ENCODE measurements at places on chromosomes 11 and 22.

DNA sequence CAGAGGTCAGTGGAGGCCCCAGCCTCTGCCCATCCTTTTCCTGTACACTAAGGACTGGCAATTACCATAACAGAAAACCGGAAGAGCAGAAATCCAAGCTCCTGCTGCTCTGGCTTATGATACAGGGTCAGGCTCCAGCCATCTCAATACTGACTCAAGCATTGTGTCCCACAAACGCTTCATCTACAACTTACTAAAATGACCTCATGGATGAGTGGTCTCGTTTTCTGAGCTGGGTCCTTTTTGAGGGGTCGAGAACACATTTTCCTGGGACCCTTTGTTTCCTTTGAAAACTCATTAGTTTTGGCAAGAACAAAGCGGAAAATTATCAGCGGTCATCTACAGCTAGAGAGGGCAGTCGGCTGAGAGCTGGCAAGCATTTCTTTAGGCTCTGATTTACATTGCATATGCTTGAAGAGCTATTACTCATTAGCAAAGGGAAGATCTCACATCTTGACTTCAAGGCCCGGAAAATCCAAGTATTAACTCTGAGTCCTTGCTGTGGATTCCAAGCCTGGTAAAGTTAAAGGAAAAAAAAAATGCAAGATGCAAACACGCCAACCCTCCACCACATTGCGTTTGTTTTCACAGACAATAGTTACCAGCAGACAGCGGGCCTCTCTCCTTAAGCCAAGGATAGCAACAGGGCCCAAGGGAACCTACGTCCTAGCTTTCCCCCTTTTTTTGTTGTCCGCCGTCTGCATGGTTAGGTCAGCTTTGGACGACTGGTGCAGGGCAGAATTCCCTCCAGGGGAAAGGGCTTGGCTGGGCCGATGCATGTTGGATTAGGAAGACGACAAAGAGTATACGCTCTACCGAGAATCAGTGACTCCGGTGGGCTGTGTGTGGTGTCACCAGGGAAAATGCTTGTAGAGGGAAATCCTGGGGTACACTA is 1.8 kb downstream of the TESMIN start:
- peaks cover 12% of the 10 kb centered on the region for H3K27me3 ChIP-seq
- peak overlapping the region; percentile 2 for H3K27ac ChIP-seq
- peaks cover 27% of the 10 kb centered on the region for H3K4me1 ChIP-seq
- DNase-seq = peak; percentile 16
- no peaks in the 10 kb centered on the region for H3K36me3 ChIP-seq

- no peak overlapping the region for H3K4me3 ChIP-seq
- H3K36me3 ChIP-seq = no peaks in the 10 kb centered on the region
- no peak overlapping the region for H3K27ac ChIP-seq
- no peak for DNase-seq
- H3K4me1 ChIP-seq = no peaks in the 10 kb centered on the region
Observed at GRCh38 chr22:39819429-39819828, 74.1 kb downstream of the ENTHD1 start.

DNA sequence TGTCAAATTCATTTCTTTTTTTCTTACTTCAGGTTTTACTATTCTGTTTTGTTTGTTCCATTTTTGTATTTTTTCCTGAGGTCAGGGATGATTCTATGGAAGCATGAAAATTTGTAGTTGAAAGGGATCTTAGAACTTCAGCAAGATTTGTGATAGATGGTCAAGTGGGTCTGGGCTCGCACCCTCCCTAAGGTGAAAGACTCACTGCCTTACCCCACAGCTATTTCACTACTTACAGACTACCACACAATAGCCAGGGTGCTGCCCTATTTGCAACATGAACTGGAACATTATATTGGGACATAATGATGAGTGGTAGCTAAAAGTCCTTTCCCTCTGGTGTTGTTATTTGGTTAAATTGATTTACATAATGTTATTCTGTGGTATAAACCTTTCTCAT is 62.6 kb downstream of the MAML2 start:
- H3K4me1 ChIP-seq = peaks cover 36% of the 10 kb centered on the region
- DNase-seq = no peak
- H3K27ac ChIP-seq = no peak overlapping the region
- no peaks in the 10 kb centered on the region for H3K27me3 ChIP-seq
- peaks cover 6% of the 10 kb centered on the region for H3K36me3 ChIP-seq
- H3K4me3 ChIP-seq = no peak overlapping the region

DNA sequence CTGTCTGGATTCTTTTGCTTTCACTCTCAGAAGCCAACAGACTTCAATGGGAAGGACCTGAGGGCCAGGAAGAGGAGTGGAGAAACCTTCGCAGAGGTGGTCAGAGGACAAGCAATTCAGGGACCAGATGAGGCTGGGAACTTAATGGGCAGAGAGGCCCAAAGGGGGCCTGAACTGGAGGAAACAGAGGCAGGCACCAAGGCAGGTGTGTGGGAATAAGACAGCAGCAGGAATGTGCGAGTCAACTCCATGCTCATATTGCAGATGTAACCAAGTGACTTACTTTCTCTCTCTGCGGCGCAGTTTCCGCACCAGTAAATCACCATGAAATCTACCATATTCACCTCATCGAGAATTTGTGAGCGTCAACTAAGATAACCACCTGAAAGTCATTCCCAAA is 669.1 kb downstream of the NTM start:
- H3K4me3 ChIP-seq = no peak overlapping the region
- H3K36me3 ChIP-seq = no peaks in the 10 kb centered on the region
- peaks cover 24% of the 10 kb centered on the region for H3K4me1 ChIP-seq
- peak overlapping the region; percentile 10 for H3K27ac ChIP-seq

DNA sequence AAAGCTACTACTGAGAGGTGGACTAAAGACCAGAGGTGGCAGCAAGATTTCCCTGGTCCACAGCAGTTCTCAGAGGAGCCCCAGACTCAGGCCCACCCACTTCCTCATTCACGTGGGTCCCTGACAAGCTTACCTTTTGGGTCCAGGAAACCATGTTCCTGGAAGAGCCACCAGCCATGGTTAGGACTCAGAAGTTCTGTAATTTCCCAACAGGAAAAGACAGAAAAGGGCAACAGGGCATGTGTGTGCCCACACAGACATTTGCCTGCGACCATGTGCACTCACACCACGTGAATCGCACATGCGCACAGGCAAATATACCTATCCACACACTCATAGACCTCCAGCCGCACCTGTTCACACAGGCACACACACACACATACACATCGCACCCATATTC is 42.9 kb downstream of the LRRC32 start:
- H3K27me3 ChIP-seq = no peaks in the 10 kb centered on the region
- H3K4me3 ChIP-seq = no peak overlapping the region
- DNase-seq = no peak
- no peak overlapping the region for H3K27ac ChIP-seq
- H3K4me1 ChIP-seq = peaks cover 10% of the 10 kb centered on the region

GRCh38 chr11:122123263-122123929 is 7.4 kb upstream of the BLID start:
- H3K4me1 ChIP-seq = peaks cover 18% of the 10 kb centered on the region
- H3K4me3 ChIP-seq = no peak overlapping the region
- H3K27ac ChIP-seq = no peak overlapping the region
- H3K27me3 ChIP-seq = no peaks in the 10 kb centered on the region
- H3K36me3 ChIP-seq = no peaks in the 10 kb centered on the region

DNA sequence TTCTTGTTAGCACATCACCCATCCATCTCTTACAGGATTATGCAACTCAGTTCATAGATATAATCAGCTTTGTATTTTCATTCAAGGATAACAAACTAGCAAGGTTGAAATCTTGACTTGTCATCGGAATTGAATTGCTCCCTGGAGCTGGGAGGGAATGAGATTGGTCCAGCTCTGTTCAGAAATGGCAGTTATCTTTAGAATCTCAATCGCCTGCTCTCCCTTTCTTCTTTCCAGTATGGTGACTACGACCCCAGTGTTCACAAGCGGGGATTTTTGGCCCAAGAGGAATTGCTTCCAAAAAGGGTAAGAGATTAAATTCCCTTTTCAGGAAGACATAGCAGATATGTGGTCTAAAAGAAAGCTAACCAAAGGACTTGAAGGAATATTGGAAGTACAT is 51.0 kb downstream of the NF2 start:
- no peak for DNase-seq
- H3K27me3 ChIP-seq = no peaks in the 10 kb centered on the region
- no peak overlapping the region for H3K27ac ChIP-seq

GRCh38 chr22:36673821-36674220 is 29.7 kb downstream of the CACNG2 start:
- H3K36me3 ChIP-seq = no peaks in the 10 kb centered on the region
- DNase-seq = no peak
- peaks cover 10% of the 10 kb centered on the region for H3K4me1 ChIP-seq
- no peak overlapping the region for H3K4me3 ChIP-seq

DNA sequence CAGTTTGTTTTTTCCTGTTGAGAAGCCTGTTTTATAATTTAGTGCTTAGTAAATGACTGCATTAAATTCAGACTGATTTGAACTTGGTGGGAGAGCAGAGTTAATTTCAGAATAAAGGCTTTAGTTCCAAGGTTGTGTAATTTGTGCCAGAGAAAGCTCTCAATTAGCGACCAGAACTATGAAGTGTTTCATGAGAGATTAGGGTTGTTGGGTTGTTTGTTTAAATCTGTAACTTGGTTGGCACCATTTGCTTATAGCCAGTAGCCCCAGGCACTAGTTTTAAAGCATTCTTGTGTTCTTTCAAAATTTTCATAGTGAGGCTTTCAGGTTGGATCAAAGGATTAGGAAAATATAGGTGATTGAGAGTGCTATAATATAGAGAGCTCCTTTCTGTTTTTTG is 25.5 kb downstream of the UVRAG start:
- DNase-seq = no peak
- H3K27me3 ChIP-seq = no peaks in the 10 kb centered on the region
- H3K27ac ChIP-seq = no peak overlapping the region

- DNase-seq = no peak
- peaks cover 20% of the 10 kb centered on the region for H3K4me1 ChIP-seq
- H3K27me3 ChIP-seq = peaks cover 2% of the 10 kb centered on the region
- H3K4me3 ChIP-seq = peak overlapping the region; percentile 34
- no peaks in the 10 kb centered on the region for H3K36me3 ChIP-seq
- no peak overlapping the region for H3K27ac ChIP-seq
Observed at GRCh38 chr22:38205261-38206128, 3.7 kb downstream of the MAFF start.

DNA sequence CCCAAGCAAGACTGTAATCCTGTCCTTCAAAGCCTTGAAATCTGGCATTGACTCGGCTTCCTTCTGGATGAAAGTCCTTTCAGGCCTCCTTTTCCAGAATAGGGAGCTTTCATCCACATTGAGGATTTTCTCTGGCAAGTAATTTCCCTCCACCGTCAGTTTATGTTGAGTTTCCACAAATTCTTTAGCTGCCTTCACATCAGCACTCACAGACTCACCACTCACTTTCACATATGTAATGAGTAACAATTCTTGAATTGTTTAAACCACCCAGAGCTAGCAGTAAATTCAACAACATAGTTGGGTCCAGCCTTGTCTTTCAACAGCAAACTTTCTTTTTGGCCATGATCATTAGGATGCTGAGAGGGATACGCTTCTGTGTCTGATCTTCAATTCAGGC is 84.3 kb upstream of the PRDM11 start:
- no peak overlapping the region for H3K4me3 ChIP-seq
- H3K4me1 ChIP-seq = peaks cover 14% of the 10 kb centered on the region
- H3K36me3 ChIP-seq = no peaks in the 10 kb centered on the region
- no peak overlapping the region for H3K27ac ChIP-seq

DNA sequence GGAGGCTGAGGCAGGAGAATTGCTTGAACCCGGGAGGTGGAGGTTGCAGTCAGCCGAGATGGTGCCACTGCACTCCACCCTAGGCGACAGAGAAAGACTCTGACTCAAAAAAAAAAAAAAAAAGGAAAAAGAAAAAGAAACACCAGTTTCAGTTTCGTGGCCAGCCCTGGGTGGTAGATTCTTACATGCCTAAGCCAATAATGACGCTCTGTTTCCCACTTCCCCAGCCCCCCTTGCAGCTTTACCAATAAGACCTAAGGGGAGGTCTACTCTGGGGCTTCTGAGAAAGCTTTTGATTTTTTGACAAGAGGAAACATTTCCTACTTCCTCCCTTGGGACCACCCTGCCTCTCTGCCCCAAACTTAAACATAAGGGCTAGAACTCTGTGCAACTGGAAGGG is 30.0 kb upstream of the PTPRJ start:
- peak overlapping the region; percentile 44 for H3K27ac ChIP-seq
- no peaks in the 10 kb centered on the region for H3K36me3 ChIP-seq
- peaks cover 14% of the 10 kb centered on the region for H3K4me1 ChIP-seq
- no peaks in the 10 kb centered on the region for H3K27me3 ChIP-seq
- H3K4me3 ChIP-seq = no peak overlapping the region

DNA sequence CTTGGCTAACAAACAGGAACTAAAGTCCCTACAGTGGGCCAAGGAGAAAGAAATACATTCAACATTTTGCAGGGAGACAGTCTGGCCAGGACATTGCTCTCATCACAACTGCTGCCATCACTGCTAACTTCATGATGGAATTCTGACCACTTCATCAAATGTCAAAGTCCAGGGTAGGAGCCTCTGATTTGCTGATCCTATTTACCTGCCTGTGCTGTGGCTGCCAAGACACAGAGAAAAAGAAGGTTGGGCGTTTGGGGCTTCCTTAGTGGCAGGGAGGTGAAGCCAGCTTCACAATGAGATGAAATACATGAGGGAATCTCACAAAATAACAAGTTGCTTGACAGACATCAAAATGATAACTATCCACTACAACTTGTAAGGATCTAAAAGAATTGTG is 343.9 kb upstream of the CADM1 start:
- H3K36me3 ChIP-seq = no peaks in the 10 kb centered on the region
- no peaks in the 10 kb centered on the region for H3K27me3 ChIP-seq
- H3K4me1 ChIP-seq = no peaks in the 10 kb centered on the region
- no peak overlapping the region for H3K4me3 ChIP-seq
- H3K27ac ChIP-seq = no peak overlapping the region

GRCh38 chr11:111483431-111483830 is 28.8 kb downstream of the BTG4 start:
- H3K4me3 ChIP-seq = no peak overlapping the region
- no peak for DNase-seq
- H3K27ac ChIP-seq = no peak overlapping the region
- no peaks in the 10 kb centered on the region for H3K4me1 ChIP-seq
- peaks cover 6% of the 10 kb centered on the region for H3K27me3 ChIP-seq

- no peaks in the 10 kb centered on the region for H3K36me3 ChIP-seq
- DNase-seq = no peak
- peak overlapping the region; percentile 40 for H3K4me3 ChIP-seq
- peaks cover 8% of the 10 kb centered on the region for H3K4me1 ChIP-seq
- no peaks in the 10 kb centered on the region for H3K27me3 ChIP-seq
- H3K27ac ChIP-seq = no peak overlapping the region
Observed at GRCh38 chr22:43820651-43821305, 8.7 kb upstream of the EFCAB6 start.

- H3K36me3 ChIP-seq = peaks cover 9% of the 10 kb centered on the region
- H3K4me3 ChIP-seq = no peak overlapping the region
- H3K4me1 ChIP-seq = peaks cover 39% of the 10 kb centered on the region
- no peaks in the 10 kb centered on the region for H3K27me3 ChIP-seq
- peak overlapping the region; percentile 52 for H3K27ac ChIP-seq
Observed at GRCh38 chr11:96045622-96046456, 121.9 kb upstream of the MTMR2 start.

Measured in neural crest cell (in vitro differentiated cells).